ENCODE measurements at places on chromosomes 6 and 20. TPM values are rescaled to one million over a fixed set of nuclear protein-coding genes. Genes with fewer than 3 reads are reported as not detected.
A peak's percentile ranks its signal among the peaks of the same experiment; 100 is the strongest.

DNA sequence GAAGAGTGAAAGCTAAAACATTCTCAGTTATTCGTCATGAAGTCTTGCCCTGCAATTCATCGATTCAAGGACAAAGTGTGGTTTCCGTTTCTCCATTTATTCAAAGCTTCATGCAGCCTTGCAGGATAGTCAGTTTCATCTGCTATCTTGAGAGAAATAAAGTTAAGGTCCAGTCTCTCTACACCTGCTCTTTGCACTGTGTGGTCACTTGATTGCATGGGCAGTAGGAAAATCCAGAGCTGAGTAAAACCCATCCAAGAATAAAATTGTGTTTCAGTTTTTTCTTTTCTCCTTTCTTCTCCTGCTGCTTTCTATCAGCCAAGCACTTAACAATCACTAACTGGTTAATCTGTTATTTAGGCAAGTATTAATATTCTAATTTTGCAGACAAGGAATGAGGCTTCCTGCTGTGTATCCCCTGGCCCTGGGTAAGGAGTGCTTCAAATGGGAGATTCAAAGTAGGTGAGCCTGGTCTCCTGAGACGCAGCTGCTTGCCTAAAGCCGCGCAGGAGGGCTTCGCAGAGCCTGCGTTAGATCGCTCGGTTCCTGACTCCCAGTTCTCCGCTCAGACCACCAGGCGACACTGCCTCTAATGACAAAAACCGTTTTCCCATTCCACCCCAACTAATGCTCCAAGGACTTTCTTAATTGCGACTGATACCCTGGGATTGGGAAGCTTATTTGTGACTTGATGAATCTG is 808.3 kb downstream of the TFAP2A start:
- no peaks in the 10 kb centered on the region for H3K36me3 ChIP-seq
- H3K4me1 ChIP-seq: no peaks in the 10 kb centered on the region
- H3K4me3 ChIP-seq: no peak overlapping the region
- H3K27ac ChIP-seq: no peak overlapping the region
- no peaks in the 10 kb centered on the region for H3K27me3 ChIP-seq

DNA sequence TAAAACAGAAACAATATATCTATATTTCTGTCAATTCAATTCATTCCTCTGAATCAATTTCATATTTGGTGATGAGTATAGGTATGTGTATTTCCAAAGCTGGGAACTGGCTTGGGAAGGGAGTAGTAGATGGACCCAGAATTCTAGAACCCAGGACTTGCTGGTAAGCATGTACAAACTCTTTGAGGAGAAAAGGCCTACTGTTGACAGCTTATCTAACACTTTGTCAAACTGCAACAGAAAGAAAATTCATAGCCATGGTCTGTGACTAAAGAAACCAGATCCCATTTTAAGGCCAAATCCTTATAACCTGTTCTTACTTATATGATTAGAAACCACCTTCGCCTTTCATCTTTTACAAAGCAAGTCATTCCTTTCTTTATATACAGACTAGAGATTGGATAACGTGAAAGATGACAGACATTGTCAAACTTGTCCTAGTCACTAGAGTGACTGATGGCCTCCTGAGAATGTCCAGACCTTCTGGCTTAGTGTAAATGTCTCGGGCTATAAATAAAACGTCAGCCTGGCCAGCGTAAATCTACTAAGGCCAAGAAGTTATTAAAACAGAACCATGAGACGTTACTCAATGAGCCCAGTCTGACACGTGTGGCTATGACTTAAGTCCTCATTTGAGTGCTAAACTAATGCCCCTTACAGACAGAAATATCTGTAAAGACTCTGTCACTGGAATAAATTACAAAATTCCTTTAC is 152.3 kb downstream of the ALDH8A1 start:
- H3K4me1 ChIP-seq: no peaks in the 10 kb centered on the region
- no peak for DNase-seq
- no peaks in the 10 kb centered on the region for H3K36me3 ChIP-seq
- no peaks in the 10 kb centered on the region for H3K27me3 ChIP-seq
- no peak overlapping the region for H3K27ac ChIP-seq

GRCh38 chr6:144268794-144269349 is 16.3 kb upstream of the UTRN start:
- no peak for DNase-seq
- H3K36me3 ChIP-seq: no peaks in the 10 kb centered on the region
- H3K27ac ChIP-seq: no peak overlapping the region
- no peaks in the 10 kb centered on the region for H3K27me3 ChIP-seq

DNA sequence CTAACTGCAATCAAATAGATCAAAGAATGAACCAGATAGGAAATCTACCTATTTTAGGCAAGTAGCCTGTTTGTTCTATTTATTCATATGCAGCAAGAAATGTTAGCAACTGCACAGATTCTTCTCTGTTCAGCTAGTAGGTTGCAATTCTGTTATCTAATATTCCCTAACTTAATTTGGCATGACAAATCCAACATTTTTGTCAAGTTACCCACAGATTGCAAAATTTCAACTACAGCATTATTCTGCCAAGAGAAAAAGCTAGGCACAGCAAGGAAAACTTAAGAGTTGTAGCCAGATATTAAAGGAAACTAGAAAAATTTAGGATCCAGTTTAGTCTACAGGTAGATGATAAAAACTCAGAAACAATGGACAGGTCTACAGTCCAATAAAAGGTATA is 104.4 kb upstream of the SYNCRIP start:
- H3K4me1 ChIP-seq: no peaks in the 10 kb centered on the region
- H3K27ac ChIP-seq: no peak overlapping the region
- H3K27me3 ChIP-seq: no peaks in the 10 kb centered on the region
- no peak overlapping the region for H3K4me3 ChIP-seq
- DNase-seq: no peak

The IL17A gene
- total RNA-seq: not detected

- H3K27ac ChIP-seq: no peak overlapping the region
- DNase-seq: no peak
- no peaks in the 10 kb centered on the region for H3K4me1 ChIP-seq
- H3K4me3 ChIP-seq: no peak overlapping the region
Observed at GRCh38 chr6:95725344-95725743, 148.0 kb downstream of the MANEA start.

DNA sequence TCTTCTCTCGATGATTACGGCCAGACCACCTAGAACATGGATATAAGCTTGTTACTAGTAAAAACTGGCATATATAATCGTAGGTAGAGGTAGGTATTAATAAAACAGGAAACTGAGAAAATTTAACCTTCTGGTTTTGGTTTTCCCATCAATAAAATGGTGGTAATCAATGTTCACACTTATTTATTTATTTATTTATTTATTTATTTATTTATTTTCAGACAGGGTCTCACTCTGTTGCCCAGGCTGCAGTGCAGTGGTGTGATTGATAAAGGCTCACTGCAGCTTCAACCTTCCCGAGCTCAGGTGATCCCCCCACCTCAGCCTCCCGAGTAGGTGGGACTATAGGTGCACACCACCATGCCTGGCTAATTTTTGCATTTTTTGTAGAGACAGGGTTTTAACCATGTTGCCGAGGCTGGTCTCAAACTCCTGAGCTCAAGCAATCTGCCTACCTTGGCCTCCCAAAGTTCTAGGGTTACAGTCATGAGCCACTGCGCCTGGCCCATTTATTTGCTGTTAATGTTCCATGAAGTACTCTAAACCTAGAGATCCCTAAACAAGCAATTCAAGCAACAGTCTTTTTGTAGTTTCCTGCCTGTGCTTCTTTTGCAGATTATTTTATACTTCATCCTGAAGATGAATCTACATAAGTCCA is 11.5 kb downstream of the TOMM6 start:
- H3K36me3 ChIP-seq: no peaks in the 10 kb centered on the region
- DNase-seq: no peak
- H3K27me3 ChIP-seq: no peaks in the 10 kb centered on the region
- H3K4me1 ChIP-seq: no peaks in the 10 kb centered on the region
- no peak overlapping the region for H3K27ac ChIP-seq

GRCh38 chr6:126175251-126175650 is 164.7 kb upstream of the CENPW start:
- DNase-seq: no peak
- no peaks in the 10 kb centered on the region for H3K27me3 ChIP-seq
- no peaks in the 10 kb centered on the region for H3K4me1 ChIP-seq

- no peak overlapping the region for H3K4me3 ChIP-seq
- no peak overlapping the region for H3K27ac ChIP-seq
- no peaks in the 10 kb centered on the region for H3K36me3 ChIP-seq
- no peak for DNase-seq
Observed at GRCh38 chr6:144581812-144582537, 296.8 kb downstream of the UTRN start.

DNA sequence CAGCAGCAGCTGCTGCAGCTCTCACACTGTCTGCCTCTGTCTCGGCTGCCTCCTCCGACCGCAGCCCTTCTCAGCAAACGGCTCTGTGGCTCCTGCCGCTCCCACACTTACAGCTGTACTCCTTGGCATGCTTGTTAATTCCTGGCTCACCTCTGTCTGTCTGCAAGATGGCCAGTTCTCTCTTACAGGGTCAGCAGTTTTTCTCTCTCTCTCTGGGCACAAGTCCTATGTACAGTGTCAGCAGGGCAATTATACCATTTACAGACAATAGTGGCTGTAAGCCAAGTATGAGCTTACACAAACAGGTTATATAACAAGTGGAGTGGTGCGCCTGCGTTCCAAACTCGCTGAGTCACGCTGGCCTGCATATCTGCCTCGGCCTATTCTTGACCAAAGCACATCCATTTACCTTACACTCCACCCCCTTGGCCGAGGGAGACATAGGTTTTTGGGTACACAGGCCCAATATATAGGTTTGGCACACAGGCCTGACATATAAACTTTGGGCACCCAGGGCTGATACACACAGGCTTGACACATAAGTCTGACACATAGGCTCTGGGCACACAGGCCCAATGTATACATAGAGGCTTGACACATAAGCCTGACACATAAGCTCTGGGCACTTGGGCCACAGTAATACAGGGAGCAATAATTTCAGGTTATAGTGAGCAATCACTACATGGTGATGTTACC is 4.4 kb downstream of the ZKSCAN3 start:
- no peaks in the 10 kb centered on the region for H3K4me1 ChIP-seq
- H3K36me3 ChIP-seq: no peaks in the 10 kb centered on the region
- DNase-seq: peak; percentile 81
- H3K4me3 ChIP-seq: peak overlapping the region; percentile 15
- H3K27ac ChIP-seq: peak overlapping the region; percentile 90
- no peaks in the 10 kb centered on the region for H3K27me3 ChIP-seq

- H3K4me3 ChIP-seq: no peak overlapping the region
- no peaks in the 10 kb centered on the region for H3K27me3 ChIP-seq
- no peaks in the 10 kb centered on the region for H3K4me1 ChIP-seq
- DNase-seq: no peak
Observed at GRCh38 chr6:96865055-96865405, 27.8 kb upstream of the GPR63 start.

The LY6G6C gene
- not detected for total RNA-seq

The PRSS35 gene
- 0.59 TPM for total RNA-seq

GRCh38 chr6:34462551-34462971 is 3.3 kb upstream of the PACSIN1 start:
- H3K27me3 ChIP-seq: no peaks in the 10 kb centered on the region
- H3K27ac ChIP-seq: no peak overlapping the region
- H3K4me3 ChIP-seq: no peak overlapping the region
- DNase-seq: no peak
- no peaks in the 10 kb centered on the region for H3K4me1 ChIP-seq

GRCh38 chr6:130674604-130675003 is 152.6 kb upstream of the SMLR1 start:
- no peak overlapping the region for H3K4me3 ChIP-seq
- H3K4me1 ChIP-seq: peaks cover 21% of the 10 kb centered on the region
- H3K36me3 ChIP-seq: no peaks in the 10 kb centered on the region
- no peaks in the 10 kb centered on the region for H3K27me3 ChIP-seq

All from uterus (tissue), 4 donors.